Smooth muscle cell of the coronary artery (primary cell): ENCODE measurements at places on chromosomes 16 and 17. TPM values are rescaled to one million over a fixed set of nuclear protein-coding genes. Genes with fewer than 3 reads are reported as not detected.

Gene ATPAF2
- total RNA-seq: 15.8 and 16.5 TPM in 2 replicates

Gene CCL23
- not detected in 2 replicates for total RNA-seq

Gene KRTAP4-7
- total RNA-seq: not detected in 2 replicates

Gene CACNG1
- not detected in 2 replicates for total RNA-seq
